ENCODE measurements at places on chromosomes 2 and 18.

- DNase-seq: no peak
Measured at GRCh38 chr2:9416267-9416961, 6.9 kb downstream of the ITGB1BP1 start.

- DNase-seq: no peak
Measured at GRCh38 chr18:49814147-49814499, 790 bp upstream of the ACAA2 start.

- DNase-seq: no peak
Measured at GRCh38 chr2:11080253-11081115, 74.8 kb upstream of the SLC66A3 start.

DNA sequence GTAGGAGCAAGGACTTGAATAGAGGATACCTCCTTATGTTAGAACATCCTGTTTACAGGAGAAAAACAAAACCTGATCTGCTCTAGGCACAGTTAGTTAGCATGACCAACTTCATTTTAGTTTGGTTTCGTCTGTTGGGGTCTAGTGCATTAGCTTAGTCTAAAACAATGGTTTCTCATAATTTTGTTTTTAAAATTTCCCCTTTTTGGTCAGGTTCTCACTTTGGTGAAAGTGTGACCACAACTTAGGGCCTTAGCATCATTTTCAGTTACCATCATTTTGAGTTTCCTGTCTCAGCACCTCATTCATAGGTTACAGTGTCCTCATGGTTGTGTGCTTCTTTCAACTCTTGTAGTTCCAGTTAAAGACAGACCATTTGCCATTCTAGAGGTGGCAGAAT lies 1277.0 kb upstream of the SLC39A10 start:
- no peak for DNase-seq

GRCh38 chr2:238994876-238995275 lies 147.0 kb downstream of the TWIST2 start:
- DNase-seq: no peak

DNA sequence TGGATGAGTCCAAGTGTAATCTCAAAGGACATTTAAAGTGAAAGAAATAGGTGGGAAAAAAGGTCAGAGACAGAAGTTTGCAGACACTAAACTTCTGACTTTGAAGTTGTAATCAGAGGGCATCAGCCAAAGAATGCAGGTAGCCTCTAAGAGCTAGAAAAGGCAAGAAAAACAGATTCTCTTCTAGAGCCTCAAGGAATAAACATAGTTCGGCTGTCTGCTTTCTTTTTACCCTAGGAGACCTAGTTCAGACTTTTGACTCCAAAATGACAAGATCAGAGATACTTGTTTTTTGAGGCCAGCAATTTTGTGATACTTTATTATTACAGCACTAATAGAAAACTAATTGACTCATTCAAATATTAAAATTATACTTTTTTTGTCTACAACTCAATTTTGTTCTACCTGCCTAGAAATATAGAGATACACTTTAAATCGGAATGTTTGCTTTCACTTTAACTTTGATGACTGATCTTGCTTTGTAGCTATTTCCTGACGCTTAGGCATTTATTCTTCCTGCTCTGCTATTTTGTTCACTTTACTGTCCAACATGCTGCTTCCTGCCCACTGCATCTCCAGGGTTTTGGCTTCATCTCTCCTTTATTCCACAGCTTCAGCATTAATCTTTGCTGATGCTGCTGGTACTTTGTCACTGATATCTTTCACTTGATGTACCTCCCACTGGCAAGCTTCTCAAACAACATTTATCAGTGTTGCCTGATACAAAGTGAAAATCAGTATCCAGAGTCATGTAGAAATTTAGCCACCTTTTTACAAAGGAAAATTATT lies 272.5 kb downstream of the DSEL start:
- DNase-seq: no peak

DNA sequence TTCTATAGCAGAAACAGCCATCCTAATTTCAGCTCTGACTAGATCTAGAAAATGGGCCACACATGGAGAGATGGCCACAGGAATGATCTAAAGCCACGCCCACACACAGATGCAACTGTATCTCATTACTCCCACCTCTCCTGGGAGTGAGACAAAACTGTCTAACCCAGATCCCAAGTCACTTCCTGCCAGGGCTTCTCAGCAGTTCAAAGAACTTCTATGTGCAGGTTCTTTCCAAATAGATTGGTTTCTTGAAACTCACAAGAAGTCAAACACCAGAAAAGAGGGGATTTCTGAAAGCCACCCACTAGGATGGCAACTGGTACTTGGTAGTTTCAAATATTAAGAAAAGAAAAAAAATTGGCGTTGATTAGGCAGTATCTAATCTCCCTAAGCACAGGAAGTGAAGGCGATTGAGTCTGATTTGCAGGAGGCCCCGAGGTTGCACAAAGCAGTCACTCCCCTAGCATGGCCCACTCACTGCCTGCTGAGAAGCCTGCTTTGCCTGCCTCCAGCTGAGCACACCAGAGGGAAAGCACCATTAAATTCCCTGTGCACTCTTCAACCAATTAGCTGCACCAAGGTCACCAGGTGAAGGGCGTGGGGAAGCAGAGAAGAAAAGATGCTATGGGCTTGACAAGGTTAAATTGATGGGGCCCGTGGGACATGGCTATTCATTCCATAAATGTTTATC lies 51.1 kb downstream of the PAPOLG start:
- peak; percentile 45 for DNase-seq

DNA sequence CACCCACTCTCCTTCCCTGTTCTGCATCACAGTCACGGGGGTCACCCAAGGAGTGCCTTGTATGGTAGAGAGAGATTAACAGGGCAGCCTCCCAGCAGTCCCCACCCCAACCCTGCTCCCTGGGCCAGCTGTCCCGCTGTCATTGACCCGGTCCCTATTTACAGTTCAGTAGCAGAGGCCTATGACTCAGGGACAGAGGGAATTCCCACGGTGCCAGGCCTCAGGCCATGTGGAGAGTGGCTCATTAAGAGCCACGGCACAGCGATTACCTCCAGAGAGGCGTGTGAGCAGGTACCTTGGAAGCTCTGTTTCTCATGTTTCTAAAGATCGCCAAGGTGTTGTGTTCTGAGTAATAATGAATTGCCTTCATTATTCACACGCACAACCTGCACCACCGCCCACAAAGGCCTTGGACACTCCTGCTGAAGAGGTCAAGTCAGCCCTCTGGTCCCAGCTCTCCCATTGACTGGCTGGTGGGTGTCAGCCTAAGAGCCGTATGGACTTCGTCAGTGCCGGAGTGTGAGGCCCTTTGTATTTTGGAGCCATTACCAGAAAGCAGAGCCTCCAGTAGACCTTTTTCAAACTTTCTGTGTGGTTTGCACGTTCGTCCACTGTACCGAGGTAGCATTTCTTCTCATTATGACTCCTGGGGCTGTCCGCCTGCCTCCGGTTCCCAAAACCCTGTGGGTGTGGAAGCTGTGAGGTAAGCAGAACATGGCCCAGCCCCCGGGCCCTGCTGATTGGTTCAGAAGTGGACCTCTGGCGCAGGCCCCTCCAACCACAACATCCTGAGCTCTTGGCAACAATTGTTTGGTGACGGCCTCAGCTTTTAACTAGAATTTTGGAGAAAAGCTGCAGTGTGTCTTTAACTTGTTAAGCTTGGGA lies 47.0 kb downstream of the SERTAD2 start:
- DNase-seq: peak; percentile 80

- no peak for DNase-seq
Measured at GRCh38 chr2:85265304-85265703, 62.5 kb downstream of the TGOLN2 start.

- DNase-seq: no peak
Measured at GRCh38 chr2:104434318-104434792, 419.6 kb upstream of the POU3F3 start.

- DNase-seq: no peak
Measured at GRCh38 chr2:160737247-160737646, 243.6 kb upstream of the RBMS1 start.

DNA sequence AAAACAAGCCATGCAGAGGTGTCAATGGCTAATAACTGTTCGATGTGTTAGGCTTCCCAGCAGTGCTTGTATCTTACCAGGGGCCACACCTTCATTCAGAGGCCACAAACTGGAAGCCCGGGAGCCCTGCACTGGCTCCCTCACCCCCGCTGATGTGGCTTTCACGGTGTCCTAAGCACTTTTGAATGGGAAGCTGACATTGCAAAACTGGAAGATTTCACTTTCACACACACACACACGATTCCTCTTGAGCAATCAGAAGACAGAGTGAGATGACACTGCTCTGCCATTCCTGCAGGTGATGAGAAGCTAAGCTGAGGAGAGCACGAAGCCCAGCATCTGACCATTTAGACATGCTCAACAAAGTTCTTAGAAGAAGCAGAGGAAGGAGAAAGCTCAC lies 8.6 kb upstream of the ZNF407 start:
- DNase-seq: no peak

- DNase-seq: no peak
Measured at GRCh38 chr2:183505911-183506310, 381.7 kb downstream of the NUP35 start.

DNA sequence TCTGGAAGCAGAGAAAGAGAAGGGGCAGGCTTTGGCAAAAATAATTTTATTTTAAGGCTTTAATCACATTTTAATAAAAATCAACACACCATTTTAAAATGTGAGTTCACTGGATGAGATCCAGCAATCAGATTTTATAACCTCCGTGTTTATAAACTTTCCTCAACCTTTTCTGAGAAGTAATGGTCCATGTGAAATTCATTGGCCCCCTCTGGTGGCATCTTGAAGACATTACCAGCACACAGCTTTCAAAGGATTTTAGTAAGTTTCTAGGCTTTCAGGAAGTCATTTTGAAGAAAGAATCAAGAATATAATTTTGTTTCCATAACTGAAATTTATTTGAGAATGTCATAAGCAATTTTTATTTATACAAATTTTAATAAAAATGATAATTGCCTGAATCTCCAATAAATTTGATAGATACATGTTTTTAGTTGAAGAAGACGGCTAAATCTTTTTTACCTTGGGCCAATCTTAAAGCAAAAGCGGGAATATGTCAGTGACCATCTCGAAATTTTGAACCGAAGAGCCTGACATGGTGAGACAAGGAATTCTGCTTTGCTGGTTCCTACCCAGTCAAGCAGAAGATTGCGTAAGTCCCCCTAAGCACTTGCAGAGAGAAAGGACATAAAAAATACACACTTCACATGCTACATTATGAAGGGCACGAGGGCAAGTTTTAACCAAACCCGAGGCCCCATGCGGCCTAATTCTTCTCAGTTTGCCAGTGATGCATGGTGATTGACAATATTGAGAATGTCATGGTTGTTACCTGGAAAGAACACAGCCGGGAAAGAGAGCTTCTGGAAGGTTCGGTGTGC lies 128.4 kb upstream of the CBLN2 start:
- DNase-seq: no peak

GRCh38 chr2:127092901-127093516 lies 13.9 kb downstream of the BIN1 start:
- no peak for DNase-seq

GRCh38 chr2:24352664-24353063 lies 7.7 kb downstream of the ITSN2 start:
- no peak for DNase-seq

GRCh38 chr18:3179430-3180089 lies 40.2 kb downstream of the MYOM1 start:
- DNase-seq: no peak

GRCh38 chr2:117273009-117273671 lies 541.4 kb upstream of the DDX18 start:
- DNase-seq: no peak

DNA sequence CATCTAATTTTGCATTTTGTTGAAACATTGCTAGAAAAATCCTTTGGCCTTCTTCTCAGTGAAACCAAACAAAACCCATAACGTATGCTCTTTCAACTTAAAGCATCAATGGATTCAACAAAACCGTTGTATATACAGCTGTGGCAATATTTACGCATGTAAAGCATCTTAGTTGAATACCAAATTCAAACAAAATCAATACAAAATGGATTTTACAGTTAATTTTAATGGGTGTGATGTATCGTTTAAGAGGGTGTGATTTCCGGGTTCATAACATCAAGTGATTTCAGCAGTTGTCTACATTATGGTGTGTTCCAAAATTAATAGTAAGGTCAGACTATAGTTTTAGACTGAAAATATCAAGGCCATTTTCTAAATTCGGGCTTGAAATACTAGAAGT lies 198.2 kb downstream of the TGIF1 start:
- DNase-seq: no peak

- no peak for DNase-seq
Measured at GRCh38 chr2:69589973-69590652, 53.4 kb downstream of the AAK1 start.
